Activated T-helper 1 cell treated with anti-CD3 and anti-CD28 coated beads, Interleukin-2, amount 50 U/mL, for 16 hours (primary cell): ENCODE measurements at places on chromosomes 12 and 14.

DNA sequence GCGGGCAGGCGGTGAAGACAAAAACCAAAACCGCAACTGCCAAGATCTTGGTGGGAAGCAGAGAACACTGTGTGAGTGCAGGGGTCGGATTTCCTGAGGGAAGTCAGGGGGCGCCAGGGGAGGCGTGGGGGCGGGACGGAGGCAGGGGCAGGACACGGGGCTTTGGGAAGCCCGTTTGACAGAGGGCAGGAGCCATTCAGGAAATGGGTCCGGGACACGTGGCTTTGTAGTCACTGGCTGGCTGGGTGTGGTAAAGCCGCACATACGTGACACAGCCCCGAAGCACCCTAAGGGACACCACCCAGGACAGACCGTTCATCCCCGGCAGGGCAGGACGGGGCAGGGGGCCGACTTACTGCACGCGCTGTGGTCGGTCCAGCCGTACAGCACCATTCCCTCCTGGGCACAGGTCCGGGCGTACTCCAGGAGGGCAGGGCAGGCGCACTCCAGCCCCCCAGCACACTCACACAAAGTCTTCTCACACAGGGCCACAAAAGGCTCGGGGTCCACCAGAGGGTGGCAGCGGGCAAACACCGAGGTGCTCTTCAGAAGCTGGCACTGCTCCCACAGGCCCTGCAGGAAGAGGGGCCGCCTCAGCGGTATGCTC, 49.4 kb downstream of the VWF start:
- DNase-seq: no peak

DNA sequence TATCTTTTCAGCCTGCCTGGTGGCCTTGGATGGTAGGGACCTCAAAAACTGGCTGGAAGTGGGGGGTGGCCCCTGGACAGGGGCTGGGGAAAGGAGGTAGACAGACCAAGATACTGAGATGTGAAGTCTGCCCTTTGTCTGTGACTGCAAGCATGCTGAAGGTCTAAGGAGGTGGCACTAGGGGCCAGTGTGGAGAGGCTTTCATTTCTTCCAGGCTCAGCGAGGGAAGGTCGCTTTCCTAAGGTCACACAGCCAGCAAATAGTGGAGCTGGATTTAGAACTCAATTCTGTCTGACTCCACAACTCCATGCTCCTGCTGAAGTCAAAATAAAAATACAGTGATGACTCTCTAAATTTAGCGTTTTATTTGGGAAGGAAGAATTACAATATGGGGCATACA, 11.3 kb upstream of the PLBD2 start:
- no peak for DNase-seq

DNA sequence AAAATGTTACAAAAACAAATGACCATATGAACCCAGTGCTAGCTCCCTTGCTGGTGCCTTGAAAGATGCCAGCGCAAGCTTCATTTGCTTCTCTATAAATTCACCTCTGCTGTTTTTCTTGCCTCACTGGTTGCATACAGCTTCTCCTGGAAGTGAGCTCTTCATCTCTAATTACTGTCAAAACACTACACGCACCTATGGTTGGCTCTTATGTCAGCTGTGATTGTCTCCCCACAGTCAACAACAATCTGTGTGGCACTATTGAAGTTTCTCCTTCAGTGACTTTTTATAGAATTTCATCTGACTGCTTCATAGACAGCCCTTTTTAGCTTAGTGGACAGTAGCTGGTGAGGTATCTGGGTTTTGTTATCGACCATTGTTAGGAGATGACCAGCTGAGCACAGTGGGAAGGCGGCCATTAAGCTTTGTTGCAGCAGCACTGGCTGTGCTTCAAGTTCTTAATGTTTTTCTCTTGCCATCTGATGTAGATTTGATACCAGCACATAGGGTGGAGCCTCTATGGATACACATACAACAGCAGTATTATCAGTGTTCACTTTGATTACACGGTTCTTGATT, 131.8 kb downstream of the KITLG start:
- no peak for DNase-seq

DNA sequence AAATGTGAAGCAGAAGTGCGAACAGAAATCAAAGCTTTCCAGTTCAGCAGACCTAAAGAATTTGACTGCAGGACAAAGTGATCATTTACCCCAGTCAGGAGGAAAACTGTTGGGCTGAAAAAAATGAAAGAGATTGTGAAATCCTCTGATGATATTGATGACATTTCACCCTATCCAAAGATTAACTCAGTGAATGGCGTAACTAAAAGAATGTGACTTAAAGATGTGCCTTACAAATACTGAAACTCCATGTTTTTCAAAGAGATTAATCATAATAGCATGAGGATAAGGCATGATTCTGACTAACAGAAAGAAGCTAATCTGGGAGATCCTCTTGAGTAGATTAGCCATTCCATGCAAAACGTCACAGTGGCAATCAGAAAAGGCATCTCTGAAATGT, 225.6 kb downstream of the DUSP6 start:
- DNase-seq: no peak

GRCh38 chr14:97894552-97894951, 1097.4 kb downstream of the VRK1 start:
- DNase-seq: no peak

DNA sequence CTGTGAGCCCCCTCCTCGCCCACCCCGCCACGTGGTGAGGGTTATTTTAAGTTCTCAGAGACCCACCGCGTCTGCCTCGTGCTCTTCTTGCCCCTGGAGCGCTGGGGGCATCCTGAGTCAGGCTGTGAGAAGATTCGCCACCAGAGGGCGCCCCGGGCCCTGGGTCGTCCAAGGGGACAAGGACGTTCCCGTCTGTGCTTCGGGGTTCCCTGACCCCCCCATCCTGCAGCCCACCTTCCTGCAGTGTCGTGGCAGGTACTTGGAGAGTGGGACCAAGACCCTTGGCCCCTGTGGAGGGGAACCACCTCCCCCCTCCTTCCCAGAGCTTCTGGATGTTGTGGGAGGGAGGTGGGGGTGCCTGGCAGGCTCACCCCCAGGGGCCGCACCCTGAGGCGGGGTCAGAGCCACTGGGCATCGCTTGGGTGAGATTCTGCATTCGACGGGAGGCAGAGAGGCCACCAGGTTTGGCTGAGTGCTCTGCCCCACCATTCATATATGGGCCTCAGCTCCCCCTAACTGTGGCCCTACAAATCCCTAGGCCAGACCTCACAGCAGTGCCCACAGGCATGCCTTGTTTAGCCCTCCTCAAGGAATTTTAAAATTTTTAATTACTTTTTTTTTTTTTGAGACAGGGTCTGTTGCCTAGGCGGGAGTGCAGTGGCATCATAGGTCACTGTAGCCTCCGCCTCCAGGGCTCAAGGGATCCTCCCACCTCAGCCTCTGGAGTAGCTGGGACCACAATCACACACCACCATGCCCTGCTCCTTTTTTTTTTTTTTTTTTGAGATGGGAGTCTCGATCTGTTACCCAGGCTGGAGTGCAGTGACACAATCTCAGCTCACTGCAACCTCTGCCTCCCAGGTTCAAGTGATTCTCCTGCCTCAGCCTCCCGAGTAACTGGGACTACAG, 17.0 kb downstream of the RHOF start:
- DNase-seq: peak; percentile 81

- DNase-seq: no peak
Measured at GRCh38 chr14:84162633-84163032, 1367.3 kb upstream of the FLRT2 start.

DNA sequence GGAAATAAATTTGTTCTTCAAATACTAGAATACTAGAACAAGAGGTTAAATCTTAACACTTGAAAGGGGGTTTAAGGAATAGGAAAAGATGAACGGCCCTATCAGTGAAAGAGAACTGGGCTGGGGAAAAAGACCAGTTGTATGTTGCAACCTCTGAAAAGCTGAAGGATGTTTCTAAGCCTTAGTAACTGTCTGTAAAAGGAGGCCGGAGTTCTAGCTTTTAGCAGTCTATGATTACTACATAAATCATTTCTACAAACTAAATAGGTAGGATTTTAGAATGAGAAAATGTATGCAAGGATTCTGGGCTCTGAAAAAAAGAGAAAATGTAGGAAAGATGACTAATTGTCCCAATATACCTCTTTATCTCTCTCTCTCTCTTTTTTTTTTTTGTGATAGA, 4.9 kb downstream of the CERS5 start:
- DNase-seq: no peak

DNA sequence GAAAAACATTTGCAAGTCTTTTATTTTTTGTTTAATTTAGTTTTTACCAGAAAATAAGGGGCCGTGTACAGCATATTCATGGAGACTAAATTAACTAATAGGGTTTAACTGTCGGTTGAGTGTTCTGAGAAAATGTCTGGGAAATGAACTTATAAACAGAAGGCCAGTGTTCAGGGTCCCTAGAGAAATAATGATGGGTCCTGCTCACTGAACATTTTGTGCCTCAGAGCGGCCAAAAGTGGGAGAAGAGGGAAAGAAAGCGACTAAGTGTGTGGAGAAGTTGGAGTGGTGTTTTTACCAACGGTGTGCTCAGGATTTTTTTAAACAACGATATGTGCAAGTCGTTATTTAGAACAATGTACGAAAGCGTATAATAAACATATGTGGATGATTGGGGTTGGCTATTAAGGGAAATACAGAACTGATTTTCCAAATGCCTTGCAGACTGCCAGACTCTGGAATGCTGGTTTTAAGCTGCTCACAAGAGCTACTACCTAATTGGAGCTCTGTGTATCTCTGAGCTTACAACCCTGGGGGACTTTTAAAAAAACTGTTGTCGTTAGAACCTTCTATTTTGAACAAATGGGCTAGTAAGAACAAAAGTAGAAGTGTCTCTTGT, 166.7 kb downstream of the SLC38A4 start:
- no peak for DNase-seq

DNA sequence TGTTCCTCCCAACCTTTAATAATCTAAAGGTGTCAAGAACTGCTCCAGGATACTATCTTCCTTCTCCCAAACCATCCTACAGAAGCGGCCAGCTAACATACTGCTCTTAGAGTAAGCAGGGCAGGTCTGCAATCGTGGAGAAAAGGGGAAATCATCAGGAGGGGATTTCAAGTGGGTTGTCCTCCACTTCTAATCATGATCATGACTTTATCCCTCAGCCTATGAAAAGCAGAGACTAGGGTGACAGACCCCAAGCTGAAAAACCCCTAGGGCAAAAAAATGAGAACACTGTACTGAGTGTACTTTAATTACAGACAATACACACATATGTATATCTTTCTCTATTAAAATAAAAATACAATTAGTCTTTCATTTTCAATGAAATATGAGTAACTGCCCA, 13.9 kb downstream of the DUSP16 start:
- no peak for DNase-seq

DNA sequence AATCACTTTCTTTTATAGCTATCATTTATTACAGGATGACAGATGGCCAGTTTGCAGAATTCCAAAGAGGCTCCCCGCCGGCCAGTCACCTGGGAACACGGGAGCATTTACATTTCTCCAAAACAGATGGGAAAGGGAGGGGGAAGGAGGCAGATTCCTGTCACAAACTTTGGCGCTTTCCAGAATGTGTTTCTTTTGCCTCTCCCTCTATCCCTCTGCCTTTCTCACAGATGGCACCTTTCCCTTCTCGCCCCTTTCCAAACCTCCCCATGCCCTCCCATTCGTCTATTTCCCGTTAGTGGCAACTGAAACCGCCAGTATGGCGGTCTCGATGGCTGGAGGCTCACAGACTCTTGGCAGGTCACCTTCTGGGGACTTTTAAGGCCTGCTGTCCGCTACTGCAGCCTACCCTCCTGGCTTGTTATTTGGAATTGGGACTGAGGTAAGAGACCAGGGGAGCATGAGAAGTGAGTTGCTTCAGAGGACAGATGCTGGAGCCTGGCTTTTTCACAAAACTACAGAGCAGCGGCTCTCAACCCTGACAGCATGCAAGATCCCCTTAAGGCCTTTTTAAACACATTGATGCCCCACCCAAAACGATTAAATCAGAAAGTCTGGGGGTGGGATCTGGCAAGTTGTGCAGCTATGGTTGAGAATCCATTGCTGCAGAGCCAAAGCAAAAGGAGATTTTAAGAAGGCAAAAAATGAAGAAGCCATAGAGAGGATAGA, 161.5 kb upstream of the VASH1 start:
- no peak for DNase-seq

- DNase-seq: no peak
Measured at GRCh38 chr12:95882080-95882479, 23.3 kb downstream of the SNRPF start.

DNA sequence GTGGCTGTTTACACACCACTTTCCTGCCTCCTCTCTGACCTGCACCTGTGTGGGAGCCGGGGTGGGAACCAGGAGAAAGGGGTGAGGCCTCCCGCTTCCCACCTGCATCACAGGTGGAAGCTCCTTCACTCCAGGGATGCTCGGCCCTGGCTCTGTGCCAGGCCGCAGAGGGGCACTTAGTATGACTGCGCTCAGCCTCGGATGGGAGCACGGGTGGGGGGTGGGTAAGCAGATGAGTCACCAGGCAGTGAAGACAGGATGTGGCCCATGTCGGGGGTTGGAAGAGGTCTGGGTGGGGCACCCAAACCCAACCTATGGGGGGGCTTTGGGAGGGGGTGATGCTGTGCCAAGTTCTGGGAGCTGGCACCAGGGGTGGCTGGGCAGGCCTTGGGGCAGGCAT, 7.4 kb upstream of the CYP46A1 start:
- DNase-seq: no peak

GRCh38 chr12:40054555-40055227, 51.2 kb downstream of the SLC2A13 start:
- DNase-seq: no peak

GRCh38 chr14:71711125-71711524, 221.1 kb upstream of the RGS6 start:
- DNase-seq: no peak

DNA sequence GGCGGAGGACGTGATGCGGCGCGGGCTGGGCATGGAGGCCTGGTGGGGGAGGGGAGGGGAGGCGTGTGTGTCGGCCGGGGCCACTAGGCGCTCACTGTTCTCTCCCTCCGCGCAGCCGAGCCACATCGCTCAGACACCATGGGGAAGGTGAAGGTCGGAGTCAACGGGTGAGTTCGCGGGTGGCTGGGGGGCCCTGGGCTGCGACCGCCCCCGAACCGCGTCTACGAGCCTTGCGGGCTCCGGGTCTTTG, 303 bp downstream of the GAPDH start:
- DNase-seq: no peak

DNA sequence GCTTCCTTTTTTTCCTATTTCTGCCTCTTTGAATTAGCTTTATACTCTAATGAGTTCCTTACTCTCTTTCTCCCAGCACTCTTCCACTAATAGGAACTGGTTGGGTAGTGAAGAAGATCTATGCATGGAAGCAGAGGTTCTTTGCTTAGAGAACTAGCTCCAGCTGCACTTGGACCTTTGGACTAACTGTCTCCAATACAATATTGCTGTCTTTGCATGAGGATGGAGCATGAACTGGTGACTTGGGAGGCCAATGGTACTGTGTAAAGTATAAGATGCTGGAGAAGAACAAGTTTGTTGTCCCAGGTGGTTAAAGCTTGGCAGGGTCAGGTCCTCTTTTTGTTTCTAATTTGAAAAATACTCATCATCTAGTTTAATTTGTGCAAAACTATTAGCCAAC, 2.4 kb upstream of the GLS2 start:
- no peak for DNase-seq

- no peak for DNase-seq
Measured at GRCh38 chr12:122128481-122128880, 45.5 kb downstream of the IL31 start.

GRCh38 chr12:110373025-110373424, 30.5 kb downstream of the ANAPC7 start:
- DNase-seq: no peak

- DNase-seq: no peak
Measured at GRCh38 chr14:105299654-105300541, 903 bp downstream of the BRF1 start.
